ENCODE measurements at places on chromosomes 13 and 19. TPM values are rescaled to one million over a fixed set of nuclear protein-coding genes. Genes with fewer than 3 reads are reported as not detected.

The BRSK1 gene
- total RNA-seq: 8.8 TPM

The MBD3L2 gene
- not detected for total RNA-seq

The ADAMTS10 gene
- 15.0 TPM for total RNA-seq

The ZNF844 gene
- total RNA-seq: 14.7 TPM

The TMEM145 gene
- total RNA-seq: 0.24 TPM

The MCF2L gene
- 38.9 TPM for total RNA-seq

The GNA15 gene
- 1.9 TPM for total RNA-seq

The PCDH9 gene
- 17.1 TPM for total RNA-seq

GRCh38 chr19:41847351-41848105 is 2.7 kb downstream of the DMRTC2 start:
- DNase-seq: peak; percentile 27

GRCh38 chr13:113402471-113403254 is 38.7 kb upstream of the GRTP1 start:
- DNase-seq: no peak

DNA sequence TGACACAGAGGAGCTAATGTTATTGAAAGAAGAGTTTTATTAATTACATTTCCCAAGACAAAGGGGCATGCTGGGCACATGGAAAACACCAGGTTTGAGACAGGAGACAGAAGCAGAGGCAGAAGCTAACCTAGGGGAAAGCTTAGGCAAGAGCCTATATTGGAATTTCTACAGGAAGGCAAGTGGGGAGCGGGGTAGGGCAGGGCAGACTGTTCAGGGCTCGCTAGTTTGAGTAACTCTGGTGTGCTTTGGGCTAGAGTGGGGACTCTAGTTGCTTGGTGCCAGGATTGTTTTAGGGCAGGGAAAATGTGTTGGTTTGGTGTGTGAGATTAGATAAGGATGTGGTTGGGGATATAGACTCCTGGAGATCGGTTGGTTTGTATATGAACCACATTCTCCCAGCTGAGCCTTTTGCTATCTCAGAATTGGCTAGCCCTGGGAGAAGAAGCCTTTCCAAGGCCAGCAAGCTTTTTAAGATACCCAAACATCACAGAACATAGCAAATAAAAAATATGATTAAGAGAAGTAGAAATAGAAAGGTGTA is 8.4 kb upstream of the UFM1 start:
- DNase-seq: no peak

DNA sequence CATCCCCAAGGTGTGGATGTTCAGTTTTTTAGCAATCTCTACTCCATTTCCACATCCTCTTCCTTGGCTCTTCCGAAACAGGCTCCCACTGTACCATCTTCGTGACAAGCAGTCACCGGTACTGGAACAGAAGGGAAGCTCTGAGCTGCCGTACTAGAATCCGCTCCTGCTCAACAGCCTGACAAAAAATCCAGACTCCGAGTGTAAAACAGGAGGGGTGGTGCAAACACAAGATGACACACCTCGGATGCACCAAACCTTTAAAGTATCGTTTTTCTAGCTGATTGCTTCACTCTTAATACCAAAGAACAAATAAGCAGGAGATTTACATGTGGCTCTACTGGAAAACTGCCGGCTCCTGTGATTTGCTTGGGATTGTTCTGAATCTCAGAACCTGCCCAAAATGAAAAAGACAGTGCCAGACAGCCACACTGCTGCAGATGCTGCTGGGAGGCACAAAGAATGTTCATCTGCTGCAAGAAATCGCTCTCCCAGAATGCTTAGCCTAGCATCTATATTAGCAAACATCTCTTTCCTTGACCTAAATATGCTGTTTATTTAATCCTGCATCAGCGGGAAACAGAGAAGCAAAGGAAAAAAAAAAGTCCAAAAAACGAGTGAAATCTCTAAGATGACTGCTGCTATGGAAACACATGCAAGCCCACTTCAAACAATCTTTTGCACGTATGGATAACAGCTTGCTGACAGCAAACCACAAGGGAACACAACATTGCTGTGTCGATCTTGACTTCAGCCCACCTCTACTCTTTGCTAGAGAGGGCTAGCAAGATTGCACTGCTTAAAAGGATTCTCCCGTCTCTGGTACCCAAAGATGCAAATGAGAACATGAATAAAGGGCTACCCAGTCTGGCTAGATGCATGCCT is 38.0 kb upstream of the DOCK9 start:
- no peak for DNase-seq

GRCh38 chr13:41970918-41971317 is 10.0 kb upstream of the VWA8 start:
- DNase-seq: no peak

GRCh38 chr19:10952809-10953208 is 8.0 kb upstream of the SMARCA4 start:
- DNase-seq: no peak

DNA sequence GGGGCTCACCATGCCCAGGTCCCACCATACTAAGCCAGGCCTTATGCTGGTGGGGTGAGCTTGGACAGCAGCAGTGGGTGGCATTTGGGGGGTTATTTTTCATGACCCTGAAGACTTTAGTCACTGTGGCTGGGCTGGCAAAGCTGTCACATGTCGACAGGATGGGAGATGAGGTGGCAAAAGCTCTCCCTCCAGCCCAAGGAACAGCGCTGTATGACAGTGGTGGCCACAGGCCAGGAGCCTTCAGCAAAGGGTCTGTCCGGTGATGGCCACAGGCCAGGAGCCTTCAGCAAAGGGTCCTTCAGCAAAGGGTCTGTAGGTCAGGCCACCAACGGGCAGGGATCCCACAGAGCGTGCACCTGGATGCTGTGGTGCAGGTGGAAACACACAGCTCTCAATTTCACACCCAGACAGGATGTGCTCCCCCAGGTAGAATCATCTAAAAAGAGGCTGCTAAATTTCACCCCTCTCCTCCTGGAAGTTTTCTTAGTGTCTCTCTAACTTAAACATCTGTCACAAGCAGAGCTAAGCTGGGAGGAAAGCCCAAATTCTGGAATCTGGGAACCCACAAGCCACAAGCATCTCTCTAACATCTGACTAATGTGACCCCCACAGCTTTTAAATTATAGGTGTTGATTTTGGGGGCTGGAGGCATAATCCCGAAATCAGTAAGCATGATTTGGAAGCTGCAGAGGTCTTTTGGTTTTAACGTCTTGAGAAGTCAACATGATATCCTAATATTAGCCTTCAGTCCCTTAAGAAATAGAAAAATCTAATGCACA is 23.0 kb downstream of the COL4A1 start:
- no peak for DNase-seq

DNA sequence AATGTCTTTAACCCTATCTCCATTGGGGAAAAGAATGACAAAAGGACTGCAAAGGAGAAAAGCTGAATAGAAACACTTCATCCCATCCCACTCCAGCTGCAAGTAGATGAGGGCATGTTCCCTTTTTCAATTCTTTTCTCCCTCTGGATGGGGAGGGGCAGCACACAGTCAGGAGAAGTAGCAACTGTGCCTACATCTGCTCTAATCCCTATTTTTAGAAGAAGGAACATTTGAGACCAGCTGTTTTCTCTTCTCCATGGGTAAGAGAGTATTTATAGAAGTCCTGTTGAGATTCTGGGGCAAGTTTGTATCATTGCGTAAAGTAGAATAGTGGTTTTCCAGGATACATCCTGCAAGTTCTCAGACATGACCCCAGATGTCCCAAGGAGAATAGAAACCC is 9.3 kb upstream of the GTF3A start:
- DNase-seq: no peak

GRCh38 chr13:27789495-27790303 is 2.6 kb upstream of the GSX1 start:
- no peak for DNase-seq

DNA sequence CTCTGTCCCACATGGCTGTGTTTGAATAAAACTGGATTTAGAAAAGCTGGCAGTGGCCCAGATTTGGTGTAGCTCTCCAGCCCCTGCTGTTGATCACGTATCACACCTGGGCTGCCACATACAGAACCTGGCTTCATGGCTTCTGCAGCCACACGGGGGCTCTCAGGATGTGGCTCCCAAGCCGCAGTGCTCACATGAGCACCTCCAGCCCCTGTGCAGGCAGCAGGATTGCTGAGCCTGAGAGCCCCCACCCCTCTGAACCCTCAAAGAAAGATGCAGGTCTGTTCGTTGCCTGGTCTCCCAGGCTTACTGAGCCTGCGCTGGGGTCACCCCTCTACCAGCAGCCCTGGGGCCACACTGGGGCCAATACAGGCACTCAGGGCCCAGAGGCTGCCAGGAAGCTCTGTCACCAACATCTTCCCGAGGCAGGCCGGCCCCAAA is 2.7 kb downstream of the PLEKHF1 start:
- DNase-seq: peak; percentile 74

DNA sequence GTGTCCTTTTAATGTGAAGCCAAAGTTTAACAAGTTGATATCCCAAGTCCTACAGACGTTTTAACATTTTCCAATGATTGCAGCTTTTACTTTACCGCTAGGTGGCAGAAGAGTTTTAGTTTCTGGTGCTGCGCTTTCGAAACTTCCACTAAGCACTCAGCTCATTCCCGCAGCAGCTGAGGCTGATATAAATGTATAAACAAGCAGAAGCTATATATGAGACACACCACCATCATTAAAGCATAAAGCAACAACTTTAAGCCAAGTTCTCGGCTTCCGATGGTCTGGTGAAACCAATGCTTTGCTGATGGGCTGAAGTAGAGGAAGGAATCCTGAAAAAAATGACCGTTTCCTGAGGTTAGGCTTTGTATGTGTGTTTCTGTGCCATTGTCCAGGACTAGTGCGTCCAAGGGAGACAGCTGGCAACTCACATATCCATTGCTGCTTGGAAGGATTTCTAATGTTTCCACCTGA is 753.9 kb downstream of the OLFM4 start:
- no peak for DNase-seq

- DNase-seq: peak; percentile 97
Measured at GRCh38 chr19:8342684-8343482, at the start of gene KANK3. Gene KANK3, minus strand, starts transcription at chr19:8343262. Its CDS starts 5,434 bp downstream, at chr19:8337828.

GRCh38 chr13:70253411-70253810 is 145.2 kb upstream of the KLHL1 start:
- no peak for DNase-seq

GRCh38 chr19:17671906-17672305 is 16.2 kb downstream of the UNC13A start:
- DNase-seq: no peak

DNA sequence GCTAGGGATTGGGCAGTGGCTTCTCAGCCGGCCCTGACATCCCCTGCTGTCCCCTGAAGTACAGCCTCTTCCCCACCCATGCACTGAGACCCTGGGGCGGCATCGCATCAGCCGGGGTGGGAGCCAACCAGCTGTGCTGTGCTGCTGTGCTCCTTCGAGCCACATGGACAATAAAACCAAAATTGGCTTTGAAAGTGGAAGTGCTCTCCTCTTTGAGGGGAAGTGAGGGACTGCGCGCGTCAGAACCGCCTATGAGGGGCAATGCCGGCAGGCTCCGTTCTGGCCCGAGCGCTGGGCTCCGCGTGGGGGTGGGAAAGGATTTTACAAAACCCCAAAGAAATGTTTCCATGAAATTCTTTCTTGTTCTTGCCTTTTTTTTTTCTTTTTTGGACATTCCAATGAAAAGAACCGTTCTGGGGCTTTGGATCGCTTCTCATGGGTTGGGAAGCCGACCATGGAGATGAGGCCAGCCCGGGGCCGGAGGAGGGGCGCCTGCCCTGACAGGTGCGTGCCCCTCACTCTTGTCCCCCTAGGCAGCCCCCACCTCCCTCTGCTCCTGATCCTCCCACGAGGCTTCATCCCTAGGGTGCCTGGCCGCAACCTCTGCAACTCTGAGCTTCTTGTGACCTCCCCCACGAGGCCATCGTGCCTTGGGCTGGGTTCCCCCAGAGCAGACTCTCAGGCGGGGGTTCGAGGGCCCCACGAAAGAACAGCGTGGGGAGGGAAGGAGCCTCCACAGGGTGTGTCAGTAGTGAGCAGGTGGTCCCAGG is 22.6 kb downstream of the KLHL26 start:
- DNase-seq: no peak

DNA sequence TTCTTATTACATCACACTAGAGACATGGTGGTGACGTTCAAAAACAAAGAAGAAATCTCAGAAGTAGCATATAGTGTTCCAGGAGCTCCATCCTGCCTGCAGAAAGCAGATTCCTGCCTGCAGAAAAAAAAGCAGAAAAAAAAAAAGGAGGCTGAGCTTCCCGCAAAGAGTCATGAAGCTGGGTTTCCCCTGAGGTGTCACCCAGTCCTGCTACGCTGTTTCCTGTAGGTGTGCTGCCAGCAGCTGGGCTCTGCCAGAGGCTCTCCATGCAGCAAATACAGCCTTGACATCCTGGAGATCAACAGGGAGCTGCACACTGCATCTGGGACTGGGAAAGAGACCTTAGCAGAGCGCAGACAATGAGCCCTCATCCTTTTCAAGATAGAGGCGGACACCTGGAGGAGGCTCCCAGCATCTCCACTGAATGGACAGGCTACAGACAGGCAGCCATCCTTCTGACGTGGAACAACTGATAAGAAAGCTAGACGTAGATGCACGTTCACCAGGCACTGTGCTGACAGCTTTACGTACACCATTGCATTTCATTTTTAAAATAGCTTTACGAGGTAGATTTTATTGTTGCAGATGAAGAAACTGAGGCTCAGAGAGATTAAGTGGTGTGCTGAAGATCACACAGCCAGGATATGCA is 350.9 kb downstream of the FOXO1 start:
- no peak for DNase-seq

GRCh38 chr13:26941345-26942174 is 181.0 kb upstream of the GPR12 start:
- DNase-seq: no peak

DNA sequence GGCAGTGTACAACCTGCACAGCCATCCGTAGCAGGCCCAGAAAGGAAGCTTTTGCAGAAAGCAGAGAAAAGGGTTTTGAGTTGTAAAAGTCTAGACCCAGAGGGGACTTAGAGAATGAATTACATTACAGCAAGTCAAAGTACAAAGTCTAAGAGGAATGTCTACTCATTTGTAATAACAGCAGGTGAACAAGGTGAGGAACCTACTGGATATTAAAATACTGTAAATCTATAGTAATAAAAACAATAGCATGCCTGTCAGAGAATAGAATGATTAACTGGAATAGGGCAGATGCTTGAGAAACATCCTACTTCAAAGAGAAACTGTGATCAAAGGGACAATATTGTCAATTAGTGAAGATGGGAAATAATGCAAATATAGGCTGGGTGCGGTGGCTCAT is 18.3 kb upstream of the ZNF414 start:
- DNase-seq: no peak

Measured in cardiac septum (tissue), 1 donor.